ENCODE measurements at places on chromosomes 2 and 18. TPM values are rescaled to one million over a fixed set of nuclear protein-coding genes. Genes with fewer than 3 reads are reported as not detected.

SCN1A gene
- under 0.01 TPM for total RNA-seq

UGT1A4 gene
- total RNA-seq = not detected

FSHR gene
- 0.52 TPM for total RNA-seq

NEMP2 gene
- 7.8 TPM for total RNA-seq

ANKRD62 gene
- not detected for total RNA-seq

KCNG3 gene
- under 0.01 TPM for total RNA-seq

TACR1 gene
- under 0.01 TPM for total RNA-seq

STARD6 gene
- total RNA-seq = not detected

All from skeletal muscle tissue (tissue), 5 donors.